HEK293T (cell line): ENCODE measurements at places on chromosomes 7 and 10.

GRCh38 chr10:32692174-32692573 lies 246.2 kb downstream of the CCDC7 start:
- no peak for DNase-seq

DNA sequence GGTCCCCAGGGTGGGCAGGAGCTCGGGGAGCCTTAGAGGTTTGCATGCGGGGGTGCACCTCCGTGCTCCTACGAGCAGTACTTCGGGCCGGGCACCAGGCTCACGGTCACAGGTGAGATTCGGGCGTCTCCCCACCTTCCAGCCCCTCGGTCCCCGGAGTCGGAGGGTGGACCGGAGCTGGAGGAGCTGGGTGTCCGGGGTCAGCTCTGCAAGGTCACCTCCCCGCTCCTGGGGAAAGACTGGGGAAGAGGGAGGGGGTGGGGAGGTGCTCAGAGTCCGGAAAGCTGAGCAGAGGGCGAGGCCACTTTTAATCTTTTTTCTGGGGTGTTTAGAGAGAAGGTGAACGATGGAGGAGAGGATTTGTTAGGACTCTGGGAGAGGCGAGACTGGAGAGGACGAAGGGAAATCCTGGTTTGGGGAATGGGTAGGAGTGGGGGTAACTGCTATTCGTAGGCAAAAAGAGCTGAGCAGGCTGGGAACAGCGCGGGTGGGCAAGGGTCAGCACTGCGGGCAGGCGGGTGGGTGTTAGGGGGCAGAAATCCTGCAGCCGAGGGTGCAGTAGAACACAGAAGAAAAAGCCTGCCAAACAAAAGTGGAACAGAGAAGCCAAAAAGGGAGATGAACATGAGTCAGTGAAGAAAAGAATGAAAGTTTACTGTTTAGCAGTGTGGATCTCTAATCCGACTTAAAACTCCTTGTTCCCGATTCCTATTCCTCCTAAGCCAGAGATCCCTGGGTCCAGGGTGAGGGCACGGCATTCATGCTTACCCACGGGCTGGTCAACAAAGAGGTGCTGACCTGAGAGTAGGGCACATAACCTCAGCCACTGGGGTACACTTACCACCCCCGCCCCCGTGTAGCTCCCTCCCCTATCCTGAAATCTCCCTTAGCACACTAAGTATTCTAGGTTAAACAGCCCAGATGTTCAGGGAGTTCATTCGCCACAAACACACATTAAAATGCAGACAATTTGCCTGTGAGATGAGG lies 26.9 kb downstream of the PRSS2 start:
- no peak for DNase-seq

DNA sequence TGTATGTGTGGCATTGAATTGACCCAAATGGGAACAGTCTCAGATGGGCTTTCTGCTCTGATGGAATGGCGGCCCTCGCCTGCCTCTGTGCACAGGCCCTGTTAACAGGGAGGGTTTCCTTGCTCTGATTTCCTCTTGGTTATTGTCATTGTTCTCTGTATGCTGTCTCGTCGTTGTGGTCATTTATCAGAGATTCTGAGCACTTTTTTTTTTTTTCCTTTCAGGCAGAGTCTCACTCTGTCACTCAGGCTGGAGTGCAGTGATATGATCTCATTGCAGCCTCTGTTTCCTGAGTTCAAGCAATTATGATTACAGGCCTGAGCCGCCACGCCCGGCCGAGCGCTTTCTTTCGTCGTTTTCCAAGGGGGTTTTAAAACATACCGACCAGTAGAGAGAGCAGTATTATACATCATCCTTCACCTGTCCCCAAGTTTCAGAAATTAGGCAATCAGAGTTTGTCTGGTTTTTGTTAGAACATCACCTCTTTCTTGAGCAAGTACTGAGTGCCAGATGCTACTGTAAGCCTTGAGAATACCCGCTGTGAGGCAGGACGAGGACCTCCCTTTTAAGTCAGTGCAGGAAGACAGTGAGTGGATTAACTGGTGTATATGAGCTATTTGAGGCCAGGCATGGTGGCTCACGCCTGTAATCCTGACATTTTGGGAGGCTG lies 6.5 kb downstream of the CHST12 start:
- DNase-seq = no peak

GRCh38 chr7:93813514-93813913 lies 77.0 kb downstream of the TFPI2 start:
- DNase-seq = no peak

- no peak for DNase-seq
Observed at GRCh38 chr10:117594722-117595121, 52.2 kb downstream of the EMX2 start.

- no peak for DNase-seq
Observed at GRCh38 chr7:116886543-116887156, 24.3 kb downstream of the CAPZA2 start.

DNA sequence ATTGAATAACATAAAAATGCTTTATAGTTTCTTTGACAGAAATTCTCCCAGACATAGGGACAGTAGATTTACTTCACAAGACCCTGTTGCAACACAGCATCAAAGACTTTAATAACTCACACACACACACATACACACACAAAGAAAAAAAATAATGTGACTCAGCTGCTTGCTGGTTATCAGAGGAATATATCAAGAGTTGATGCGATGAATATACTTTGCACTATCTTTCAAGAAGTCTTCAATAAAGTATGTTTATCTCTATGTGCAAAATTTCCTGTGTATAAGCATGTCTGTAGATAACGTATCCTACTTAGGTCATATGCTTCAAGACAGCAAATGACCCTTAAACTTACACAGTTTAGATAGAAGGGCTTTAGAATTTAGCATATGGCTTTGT lies 243.1 kb downstream of the ARL4A start:
- DNase-seq = no peak

- DNase-seq = no peak
Observed at GRCh38 chr10:88389456-88389855, 193.7 kb downstream of the RNLS start.

DNA sequence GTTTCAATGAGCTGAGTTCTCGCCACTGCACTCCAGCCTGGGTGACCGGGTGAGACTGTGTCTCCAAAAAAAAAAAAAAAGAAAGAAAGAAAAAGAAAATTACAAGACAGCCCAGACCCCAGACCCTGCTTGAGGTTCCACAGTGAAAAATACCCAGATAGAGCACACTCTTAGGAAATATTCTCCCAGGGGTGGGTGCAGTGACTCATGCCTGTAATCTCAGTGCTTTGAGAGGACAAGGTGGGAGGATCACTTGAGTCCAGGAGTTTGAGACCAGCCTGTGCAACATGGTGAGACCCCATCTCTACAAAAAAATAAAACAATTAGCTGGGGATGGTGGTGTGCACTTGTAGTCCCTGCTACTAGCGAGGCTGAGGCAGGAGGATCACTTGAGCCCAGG lies 41.1 kb upstream of the GTF2IRD1 start:
- no peak for DNase-seq

DNA sequence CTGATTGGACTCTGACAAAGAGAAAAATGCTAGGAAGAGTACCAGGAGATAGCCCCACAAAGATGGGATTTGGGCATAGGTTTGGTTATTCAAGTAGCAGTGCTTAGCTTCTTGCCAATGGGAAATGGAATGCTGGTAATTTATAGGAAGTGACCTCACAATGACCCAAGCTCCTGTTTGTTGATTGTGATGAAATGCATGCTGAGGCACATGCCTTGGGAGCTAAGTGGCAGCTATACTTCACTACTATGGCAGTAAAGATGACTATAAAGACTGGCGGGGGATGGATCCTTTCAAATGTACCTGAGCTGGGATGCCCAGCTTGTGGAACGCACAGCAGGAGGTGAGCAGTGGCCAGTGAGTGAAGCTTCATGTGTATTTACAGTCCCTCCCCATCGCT lies 153.8 kb downstream of the ZNF22 start:
- DNase-seq = no peak

- no peak for DNase-seq
Observed at GRCh38 chr7:67022511-67022910, 25.9 kb downstream of the TYW1 start.

- no peak for DNase-seq
Observed at GRCh38 chr7:151896086-151896485, 19.2 kb upstream of the PRKAG2 start.

DNA sequence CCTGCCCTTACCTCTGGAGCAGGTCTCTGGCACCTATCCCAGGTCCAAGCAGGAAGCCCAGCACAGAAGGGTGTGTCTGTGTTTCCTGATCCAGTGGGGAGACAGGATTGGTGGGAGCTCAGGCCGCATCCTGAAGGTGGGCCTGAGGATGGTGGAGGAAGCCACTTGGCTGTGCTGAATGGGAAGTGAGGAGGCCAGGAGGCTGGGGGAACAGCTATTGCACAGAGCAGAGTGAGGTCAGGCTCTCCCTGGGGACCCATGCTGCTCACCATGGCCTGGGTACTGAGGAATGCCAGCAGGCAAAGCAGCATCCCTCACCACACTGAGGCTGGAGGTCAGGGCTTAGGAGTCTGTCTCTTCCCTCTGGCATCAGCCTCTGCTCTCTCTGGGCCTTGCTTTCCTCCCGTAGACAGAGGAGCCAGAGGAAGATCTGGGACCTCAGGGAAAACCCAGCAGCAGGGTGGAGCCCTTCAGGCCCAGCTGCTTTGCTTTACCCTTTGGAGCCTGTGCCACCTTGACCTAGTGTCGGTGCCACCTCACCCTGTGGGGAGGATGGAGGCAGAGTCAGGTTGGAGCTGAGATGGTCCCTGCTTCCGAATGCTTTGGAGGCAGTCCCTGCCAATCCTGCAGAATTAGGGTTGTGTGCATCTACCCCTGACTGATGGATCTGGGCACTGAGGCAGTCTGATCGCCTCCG lies 39.0 kb downstream of the CDH23 start:
- no peak for DNase-seq

GRCh38 chr7:131889572-131890150 lies 333.2 kb upstream of the PODXL start:
- DNase-seq = no peak

DNA sequence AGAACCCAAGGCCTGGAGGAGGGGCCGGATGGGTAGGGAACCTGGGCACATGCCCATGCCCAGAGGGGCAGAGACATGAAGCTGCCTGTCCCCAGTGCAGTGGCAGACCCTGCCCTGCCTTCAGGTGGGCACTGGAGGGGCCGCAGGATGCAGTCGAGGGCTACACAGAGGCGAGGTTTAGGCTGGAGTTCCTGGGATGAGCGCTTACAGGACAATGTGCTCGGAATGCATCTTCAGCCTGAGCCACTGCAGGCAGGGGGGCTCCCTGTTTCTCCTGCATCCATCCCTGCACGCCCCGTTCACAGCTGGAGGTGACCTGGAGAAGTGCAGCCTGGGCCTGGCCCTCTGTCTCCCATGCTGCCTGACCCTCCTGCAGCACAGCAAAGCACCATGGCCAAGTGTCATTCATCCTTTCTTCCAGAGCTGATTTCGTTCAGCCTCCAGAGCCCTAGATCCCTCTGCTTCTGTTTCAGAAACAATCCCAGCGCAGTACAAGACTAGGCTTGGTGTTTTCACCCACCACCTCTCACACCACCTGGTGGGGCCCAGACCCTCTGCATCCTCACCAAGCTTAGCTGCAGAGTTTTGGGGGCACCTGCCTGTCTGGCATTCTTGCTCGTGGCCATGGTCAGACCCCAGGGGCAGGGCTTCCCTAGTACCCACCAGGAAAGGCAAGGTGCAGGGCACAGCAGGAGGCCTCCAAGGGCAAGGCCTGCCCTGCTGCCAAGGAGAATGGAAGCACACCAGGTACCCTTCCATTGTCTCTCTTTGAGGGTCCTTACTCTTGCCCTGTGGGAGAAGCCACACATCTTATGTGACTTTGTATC lies 311.9 kb downstream of the TCERG1L start:
- DNase-seq = no peak

GRCh38 chr10:6990891-6991290 lies 410.8 kb upstream of the PRKCQ start:
- no peak for DNase-seq

GRCh38 chr10:14016011-14016536 lies 314.6 kb downstream of the FRMD4A start:
- DNase-seq = no peak

- DNase-seq = no peak
Observed at GRCh38 chr7:50266635-50267386, 37.7 kb upstream of the IKZF1 start.

DNA sequence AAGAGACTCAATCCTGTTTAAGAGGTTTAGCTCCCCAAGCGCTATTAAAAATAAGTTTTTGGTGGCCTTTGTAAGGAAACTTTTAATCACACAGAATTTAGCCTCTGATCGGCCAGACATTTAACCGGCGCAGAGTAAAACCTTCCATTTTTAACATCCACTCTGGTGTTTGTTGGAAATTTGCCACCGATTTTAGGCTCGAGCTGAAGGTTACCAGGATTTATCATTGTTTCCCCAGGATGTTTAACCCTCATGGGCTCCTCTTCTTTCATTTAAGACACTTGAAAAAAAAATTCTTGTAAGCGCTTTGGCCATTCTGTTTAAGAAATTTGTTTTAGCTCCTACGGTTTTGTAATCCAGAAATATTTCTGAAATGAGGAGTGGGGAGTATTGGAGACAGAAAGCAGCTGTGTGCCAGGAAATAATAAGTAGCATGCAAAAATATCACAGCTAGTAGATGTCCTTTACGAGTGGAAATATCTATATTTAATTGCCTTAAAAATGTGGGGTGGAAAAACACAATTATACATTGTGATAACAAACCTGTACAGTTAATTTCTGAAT lies 3.4 kb downstream of the NEUROD6 start:
- DNase-seq = no peak

GRCh38 chr10:27611744-27612550 lies 107.8 kb downstream of the RAB18 start:
- no peak for DNase-seq

- DNase-seq = peak; percentile 60
Observed at GRCh38 chr7:134016223-134016941, 110.8 kb upstream of the LRGUK start.

DNA sequence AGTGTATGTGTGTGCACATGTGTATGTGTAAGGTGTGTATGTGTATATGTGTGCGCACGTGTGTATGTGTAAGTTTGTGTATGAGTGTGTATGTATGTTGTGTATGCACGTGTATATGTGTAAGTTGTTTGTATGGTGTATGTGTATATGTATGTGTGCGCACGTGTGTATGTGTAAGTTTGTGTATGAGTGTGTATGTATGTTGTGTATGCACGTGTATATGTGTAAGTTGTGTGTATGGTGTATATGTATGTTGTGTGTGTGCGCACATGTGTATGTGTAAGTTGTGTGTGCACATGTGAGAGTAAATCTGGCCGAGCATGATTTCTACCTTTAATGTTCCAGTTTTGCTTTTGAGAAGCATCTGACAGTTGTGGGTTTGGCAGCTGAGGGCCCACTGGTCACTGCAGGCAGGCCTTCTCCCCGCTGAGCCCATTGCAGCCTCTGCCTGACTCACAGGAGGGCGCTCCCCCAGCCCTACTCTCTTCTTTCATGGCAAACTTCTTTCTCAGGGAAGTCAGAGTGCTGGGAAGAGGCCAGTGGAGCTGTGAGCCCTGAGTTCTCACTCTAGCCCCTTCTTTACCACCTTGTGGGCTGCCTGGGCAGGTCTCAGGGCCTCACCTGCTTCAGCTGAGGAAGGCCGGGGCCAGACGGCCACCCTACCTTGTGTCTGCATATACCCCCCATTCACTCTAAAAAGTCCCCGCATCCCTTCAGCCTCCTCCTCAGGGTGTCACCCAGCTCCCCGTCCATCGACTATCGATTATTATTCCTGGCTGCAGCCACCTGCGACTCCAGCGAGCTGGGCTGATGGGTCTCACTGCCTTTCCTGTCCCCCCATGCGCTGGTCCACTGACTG lies 11.2 kb downstream of the WDR86 start:
- no peak for DNase-seq
